ENCODE measurements at places on chromosomes 12 and 14.
A peak's percentile ranks its signal among the peaks of the same experiment; 100 is the strongest.

- no peak for DNase-seq
Observed at GRCh38 chr12:13030541-13031291, 13.5 kb upstream of the FAM234B start.

GRCh38 chr12:68800294-68800693 lies 7.7 kb upstream of the MDM2 start:
- no peak for DNase-seq

- DNase-seq, result no peak
Observed at GRCh38 chr14:74910556-74910955, 12.5 kb downstream of the RPS6KL1 start.

GRCh38 chr12:128810182-128811127 lies 13.3 kb downstream of the SLC15A4 start:
- DNase-seq, result peak; percentile 39

- peak; percentile 72 for DNase-seq
Observed at GRCh38 chr12:50708631-50709030, 55.3 kb upstream of the ATF1 start.
